ENCODE measurements at places on chromosomes 16 and 17.

- DNase-seq = no peak
Observed at GRCh38 chr16:81277541-81278080, 37.2 kb upstream of the GAN start.

DNA sequence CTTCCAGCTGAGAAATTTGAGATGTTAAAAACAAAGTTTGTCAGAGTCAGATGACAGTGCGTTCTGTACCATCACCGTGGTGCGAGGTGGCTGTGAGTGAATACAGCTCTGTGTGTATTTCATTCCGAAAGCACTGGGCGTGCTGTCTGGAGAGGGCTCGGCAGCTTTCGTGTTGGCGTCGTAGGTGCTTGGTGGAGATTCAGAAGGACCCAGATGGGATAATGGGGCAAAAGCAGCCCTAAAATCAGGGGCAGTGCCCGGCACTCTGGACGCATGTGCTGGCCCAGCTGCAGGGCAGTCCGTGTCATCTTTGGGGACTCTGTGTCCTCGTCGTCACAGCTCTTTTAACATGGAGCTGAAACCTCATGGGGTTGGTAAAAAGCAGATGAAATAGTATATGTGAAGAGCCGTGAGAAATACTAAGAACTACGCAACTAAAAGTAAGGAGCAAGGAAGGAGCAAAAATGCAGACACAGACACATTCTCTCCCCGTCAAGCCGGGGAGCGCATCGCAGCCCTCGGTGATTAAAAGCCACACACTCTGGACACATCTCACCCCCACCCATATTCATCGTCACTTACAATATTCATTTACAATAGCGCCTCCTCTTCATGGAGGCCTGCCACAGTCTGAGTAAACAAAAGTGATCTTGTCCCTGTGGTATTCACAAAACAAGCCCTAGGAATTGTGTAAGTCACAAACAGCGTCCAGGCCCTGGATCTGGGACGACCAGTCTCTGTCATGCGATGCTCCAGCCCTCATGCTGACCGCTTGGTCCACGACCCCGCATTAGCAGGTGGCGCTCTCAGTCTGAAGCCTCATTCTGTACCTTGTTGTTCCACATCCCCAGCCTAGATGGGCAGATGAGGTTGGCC is 206.7 kb downstream of the RPTOR start:
- DNase-seq = no peak

GRCh38 chr17:80424261-80424660 is 9.3 kb downstream of the ENDOV start:
- DNase-seq = no peak

DNA sequence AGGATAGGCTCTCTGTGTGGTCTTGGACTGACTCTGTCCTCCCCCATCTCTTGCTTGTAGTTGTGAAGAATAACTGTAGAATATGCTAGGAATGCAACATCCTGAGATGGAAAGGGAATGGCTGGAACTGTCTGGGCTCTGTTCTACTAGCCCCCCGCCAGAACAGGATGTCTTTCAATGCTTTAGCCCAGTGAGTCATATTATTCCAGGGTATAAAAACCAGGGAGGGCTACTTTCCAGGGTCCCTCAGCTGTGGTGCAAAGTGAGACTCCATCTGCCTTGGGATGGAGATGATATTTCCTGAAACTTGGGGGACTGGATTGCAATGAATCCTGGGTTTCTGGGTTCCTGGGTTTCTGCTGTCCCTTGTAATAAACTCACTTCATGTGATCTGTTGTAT is 32.1 kb downstream of the HYDIN start:
- no peak for DNase-seq
